Hippocampal formation (tissue), 2 donors: ENCODE measurements at places on chromosomes 5 and 9.

GRCh38 chr5:147084702-147085101, 150.1 kb upstream of the STK32A start:
- DNase-seq = peak; percentile 82

GRCh38 chr5:178152491-178153444, 917 bp downstream of the NHP2 start:
- no peak for DNase-seq

GRCh38 chr5:160369990-160370712, at the start of gene C1QTNF2:
TSS of gene C1QTNF2 (minus strand) at chr5:160370626. CDS start at chr5:160355011, 15,615 bp downstream.
- DNase-seq = no peak

DNA sequence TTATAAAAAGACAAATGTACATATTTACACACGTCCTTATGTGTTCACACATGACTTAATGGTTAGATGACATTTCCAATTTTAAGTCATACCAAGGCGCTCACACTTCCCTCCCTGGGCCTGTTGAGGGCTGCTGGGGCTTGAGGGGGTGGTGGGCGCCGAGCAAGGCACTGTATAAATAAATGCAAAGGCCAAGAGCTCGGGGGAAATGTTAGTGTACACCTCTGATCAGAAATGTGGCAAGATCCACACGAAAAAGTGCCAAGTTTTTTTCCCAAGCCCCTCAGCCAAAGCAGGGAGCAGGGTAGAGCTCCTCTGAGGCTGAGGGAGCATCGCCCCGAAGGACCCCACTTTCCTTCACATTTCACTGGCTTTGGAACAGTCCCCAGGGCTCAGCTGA, 7.5 kb downstream of the IRF1 start:
- no peak for DNase-seq

DNA sequence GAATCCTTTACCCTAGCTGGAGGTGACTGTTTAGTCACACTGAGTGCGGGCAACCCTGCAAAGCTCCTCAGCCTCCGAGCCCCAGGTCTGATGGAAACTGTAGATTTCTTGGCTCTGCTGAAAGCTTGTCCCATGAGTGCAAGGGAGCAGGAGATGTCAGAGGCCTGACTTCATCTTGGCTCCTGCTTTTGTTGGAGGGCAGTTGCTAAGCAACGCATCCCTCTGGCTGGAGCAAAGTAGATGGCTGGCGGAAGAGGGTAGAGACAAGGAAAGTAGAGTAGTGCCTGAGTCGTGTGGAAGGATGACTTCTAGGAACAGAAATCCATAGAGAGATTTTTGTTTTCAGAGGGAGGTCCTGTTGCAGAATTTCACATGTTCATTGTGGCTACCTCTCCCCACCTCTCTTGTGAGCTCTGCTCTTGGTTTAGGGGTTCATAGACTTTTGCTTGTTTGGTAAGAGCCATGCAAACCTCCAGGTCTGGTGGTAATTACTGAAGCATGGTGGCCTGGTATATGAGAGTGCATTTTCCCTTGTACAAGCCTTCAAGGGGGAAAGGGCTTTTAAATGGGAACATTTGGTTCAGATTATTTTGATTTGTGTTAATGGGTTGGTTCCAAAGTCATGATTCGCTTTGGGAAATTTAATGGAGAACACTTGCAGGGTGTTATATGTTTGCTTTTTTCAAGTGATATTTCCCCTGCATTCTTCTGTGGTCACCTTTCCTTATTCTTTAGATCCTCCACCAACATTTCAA, 71.5 kb downstream of the ARHGAP26 start:
- no peak for DNase-seq

GRCh38 chr9:14895806-14896205, 14.4 kb downstream of the FREM1 start:
- no peak for DNase-seq

DNA sequence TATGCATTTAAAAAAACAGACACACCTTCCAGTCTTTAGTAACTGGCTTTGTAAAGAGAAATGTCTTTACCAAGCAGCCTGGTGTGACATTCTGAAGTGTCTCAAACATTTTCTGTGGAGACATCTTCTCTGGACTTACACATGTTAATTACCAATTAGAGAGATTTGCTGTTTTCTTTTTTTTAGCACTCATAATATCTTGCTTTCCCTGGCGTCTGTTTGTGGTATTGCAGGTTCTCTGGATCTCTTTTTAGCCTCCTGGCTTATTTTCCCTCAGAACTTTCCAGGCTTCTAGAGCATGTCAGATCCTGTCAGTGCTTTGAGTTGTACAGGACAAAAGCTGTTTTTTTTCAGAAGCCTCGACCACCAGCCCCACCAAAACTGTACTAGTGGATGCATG, 92.5 kb downstream of the MSX2 start:
- DNase-seq = no peak

DNA sequence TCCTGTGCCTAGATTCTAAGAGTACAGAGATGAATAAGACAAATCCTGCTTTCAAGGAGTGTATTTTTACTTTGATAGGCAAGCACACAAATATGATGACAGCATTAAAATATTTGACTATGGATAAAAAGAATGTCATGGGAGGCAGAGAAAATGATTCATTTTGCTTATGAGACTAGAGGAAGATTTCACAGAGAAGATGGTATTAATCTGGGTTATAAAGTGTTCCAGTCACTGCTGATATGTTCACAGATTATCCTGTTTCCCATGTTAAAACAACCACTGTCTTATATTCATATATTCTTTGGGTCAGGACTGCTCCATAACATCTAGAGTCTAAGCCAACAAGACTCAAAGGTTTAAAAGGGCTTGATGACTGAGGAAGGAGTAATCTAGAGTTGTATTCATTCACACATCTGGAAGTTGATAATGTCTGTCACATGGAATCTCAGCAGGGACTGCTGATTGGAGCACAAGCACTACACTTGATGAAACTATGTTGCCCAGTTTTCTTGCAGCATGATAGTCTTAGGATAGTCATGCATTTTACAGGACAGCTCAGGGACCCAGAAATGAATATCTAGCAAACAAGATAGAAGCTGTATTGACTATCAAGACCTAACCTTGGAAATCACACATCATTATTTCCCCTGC, 79.3 kb downstream of the STARD4 start:
- DNase-seq = no peak

GRCh38 chr5:68591850-68592249, 376.3 kb downstream of the PIK3R1 start:
- no peak for DNase-seq

GRCh38 chr5:145210020-145210419, 625.1 kb downstream of the PRELID2 start:
- no peak for DNase-seq

DNA sequence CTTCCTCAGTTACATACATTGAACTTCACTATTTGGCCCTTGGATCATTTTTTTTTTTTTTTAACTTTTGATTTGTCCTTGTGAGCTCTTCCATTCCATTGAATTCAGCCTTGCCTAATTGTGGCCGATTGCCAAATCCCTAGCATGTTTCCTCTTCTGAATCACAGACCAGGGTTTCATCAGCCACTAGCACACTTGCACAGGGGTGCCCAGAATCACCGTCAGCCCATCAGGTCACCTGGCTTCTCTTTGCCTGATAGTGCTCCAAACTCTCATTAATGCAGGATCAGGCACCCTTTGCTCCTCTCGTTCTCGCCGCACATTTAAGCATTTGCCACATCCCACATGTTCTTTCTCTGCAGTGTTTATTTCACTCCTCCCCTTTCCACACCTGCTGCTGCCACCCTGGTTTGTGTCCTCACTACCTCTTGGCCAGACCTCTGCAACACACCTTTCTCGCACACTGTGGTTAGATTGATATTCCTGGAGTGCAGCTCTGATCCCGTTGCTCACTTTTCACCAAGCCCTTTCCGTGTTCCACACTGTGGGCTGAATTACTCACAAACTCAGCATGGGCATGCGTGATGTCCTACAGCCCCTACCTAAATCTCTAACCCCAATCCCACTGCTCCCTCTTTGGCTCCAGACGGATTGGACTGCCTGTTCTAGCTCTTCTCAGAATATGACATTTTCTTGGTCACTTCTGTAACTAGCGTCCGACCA, 9.8 kb downstream of the PIK3R1 start:
- DNase-seq = no peak

DNA sequence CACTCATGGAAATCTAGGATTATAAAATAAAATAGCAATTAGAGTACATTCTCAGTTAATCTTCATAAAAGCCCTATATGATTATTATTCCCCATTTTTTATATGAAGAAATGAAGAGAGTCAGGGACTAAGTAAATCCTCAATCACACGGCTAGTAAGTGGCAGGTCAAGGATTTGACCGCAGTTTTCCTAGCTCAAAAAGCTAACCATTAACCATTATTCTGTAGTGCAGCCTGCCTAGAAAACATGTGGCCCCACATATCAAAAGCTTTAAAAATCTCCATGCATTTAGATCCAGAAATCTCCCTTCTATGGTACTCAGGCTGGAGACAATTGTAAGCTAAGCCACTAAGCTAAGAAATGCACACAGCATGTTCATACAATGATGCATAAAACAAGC, 21.4 kb downstream of the EPB41L4A start:
- DNase-seq = no peak

DNA sequence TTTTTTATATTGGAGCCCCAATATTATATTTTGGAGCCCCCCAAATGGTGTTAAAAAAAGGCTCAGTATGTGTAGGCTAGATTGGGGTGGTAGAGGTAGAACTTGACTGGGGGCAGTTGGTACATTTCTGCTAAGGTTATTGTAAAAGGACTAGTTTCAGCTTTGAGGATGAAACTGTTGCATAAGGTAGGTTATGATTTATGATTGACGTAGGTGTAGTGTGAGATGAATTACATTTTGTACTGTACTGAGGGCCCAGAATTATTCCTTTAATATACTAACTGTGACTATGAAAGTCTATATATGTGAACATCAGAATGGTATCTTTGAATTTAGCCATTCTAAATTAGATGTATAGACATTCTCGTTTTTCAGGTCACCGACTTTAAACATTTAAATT, 3.6 kb downstream of the RIC1 start:
- DNase-seq = no peak

DNA sequence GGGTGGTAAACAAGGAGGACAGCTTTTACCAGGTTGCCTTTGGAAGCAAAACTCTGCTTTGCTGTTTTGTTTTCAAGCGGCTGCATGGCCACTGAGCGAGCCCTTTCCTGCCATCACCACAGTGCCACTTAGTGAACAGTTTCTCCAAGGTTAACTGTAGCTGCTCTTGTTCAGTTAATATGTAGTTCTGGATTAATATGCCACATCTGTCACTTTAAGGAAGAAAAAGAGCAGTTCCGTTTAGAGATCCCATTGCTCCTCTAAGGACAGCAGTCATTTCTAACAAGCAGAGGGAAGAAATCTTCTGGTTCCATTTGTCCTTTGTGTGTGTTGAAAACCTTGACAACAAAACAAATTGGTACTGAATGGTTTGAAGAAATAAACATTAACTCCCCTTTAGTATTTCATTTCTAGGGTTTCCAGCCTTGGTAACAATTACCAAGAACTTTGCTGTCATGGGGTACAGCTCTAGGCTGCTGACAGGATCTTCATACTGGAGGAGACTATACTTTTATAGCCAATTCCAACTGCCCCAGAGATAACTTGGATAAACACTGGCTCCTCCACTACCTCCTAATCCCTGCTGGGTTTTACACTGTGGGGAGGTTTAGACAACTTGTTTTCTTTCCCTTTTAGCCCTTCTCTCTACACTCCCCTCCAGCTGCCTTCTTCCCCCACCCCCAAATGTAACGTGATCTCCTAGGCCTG, 10.3 kb upstream of the ABL1 start:
- no peak for DNase-seq

DNA sequence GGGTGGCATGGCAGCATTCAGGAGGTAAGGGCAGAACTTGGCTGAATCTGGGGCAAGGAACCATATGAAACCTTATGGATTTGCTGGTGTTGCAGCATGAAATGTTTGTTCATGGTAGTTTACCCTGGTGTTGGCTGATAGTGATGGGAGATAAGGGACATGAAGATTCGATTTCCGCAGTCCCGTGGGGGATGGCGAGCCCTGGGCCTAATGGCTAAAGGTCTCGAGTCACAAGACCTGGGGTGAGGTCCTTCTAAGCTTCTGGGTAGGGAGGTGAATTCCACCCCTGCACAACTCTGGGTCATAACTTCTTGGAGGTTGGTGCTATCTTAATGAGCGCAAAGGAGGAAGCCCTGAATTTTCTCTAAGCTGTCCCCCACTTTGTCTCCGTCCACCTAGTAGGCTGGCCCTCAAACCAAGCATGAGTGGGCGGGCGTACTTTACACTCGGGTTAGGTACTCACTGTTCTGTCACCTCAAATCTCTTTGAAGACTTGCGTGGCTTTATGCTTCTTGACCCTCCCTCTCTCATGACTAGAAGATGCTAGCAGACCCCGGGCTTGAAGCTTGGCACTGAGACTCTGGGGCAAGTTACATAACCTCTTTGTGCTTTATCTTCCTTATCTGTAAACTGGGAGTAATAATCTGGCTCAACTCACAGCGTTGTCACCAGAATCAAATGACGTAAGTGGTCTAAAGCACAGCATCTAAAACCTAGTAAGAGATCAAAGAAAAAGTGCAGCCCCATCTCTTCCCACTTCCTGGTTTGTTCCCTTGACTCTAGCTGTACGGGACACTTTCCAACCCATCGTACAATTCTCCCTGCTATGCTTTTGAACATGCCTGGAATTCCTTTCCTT, 72.5 kb downstream of the BASP1 start:
- DNase-seq = no peak

- DNase-seq = no peak
These were observed 1035.5 kb upstream of the WWC1 start for GRCh38 chr5:167255926-167256325.

DNA sequence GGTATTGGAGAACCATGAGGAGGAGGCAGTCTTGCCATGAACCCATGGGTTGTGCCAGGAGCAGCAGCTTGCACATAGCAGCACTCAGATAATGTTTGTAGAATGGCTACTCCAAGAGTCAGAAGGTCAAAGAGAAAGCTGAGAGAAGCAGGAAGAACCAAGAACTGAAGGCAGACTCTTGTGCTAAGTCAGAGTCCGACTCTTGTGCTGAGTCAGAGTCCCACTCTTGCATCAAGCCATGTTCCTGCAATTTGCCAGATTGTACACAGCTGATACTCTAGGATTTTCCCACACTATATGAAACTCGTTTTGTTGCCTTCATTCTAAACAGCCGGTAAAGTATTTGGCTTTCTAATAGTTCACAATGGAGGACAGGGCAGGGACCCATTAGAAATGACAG, 26.2 kb upstream of the HSPA9 start:
- no peak for DNase-seq

DNA sequence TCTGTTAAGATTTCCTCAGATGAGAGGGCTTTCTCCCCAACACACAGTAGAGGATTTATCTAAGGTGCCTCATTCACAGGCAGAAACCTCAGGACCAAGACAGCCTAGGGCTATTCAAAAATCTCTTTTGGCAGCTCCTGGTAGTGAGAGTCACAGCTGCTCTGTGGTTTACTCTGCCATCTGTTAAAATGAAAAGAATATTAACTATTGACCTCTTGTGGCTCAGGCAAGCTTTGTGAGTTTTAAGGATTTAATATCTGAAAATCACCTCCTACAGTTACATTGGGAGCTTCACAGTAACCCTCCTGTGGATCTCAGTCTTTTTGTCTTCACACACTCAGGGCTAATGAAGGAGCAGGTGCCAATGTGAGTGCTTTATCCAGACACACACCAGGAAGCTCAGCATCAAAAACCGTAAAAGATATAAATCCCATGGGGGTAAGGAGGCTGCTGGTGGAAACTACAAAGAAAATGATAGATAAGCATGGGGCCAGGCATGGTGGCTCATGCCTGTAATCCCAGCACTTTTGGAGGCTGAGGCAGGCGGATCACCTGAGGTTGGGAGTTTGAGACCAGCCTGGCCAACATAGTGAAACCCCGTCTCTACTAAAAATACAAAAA, 29.7 kb downstream of the PPP1R2B start:
- DNase-seq = no peak

GRCh38 chr5:93163010-93163663, 417.9 kb downstream of the NR2F1-AS1 start:
- no peak for DNase-seq

GRCh38 chr9:80085668-80086067, 513.9 kb downstream of the TLE4 start:
- DNase-seq = no peak
